Progenitor cell of endocrine pancreas (in vitro differentiated cells): ENCODE measurements at places on chromosomes 5 and 9. TPM values are rescaled to one million over a fixed set of nuclear protein-coding genes. Genes with fewer than 3 reads are reported as not detected.

DNA sequence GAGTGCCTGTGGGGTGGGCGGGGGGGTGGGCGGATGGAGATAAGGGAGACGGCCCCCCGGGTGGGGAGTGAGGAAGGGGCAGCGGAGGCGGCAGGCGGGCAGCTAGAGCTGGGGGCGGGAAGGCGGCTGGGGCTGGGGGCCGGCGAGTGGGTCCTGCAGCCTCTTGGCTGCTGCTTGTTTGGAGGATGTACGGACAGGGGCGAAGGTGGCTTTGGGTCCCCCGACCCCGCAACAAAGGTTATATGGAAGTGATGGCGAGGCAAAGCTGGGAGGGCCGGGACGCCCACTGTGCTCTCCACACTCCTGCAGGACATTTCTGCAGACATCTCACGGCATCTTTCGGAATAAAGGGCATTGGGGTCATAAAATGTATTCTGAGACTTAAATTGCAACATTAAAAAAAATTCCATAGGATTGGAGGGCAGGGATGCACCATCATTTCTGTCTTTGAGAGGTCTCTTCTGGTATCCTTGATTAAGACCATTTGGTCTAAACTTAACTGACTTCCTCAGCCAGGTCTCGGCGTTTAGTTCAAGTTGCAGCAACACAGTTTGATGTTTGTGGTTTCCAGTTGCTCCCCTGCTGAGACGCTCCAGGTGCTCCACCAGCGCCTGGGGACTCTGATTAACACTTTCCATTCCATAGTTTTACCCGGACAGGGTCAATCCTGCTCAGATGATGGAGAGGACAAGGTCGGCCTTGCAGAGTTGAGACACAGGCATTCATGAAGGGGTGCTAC is 101.6 kb upstream of the SSBP2 start:
- DNase-seq: no peak

- DNase-seq: no peak
Observed at GRCh38 chr5:29307478-29307877, 1886.0 kb upstream of the CDH6 start.

DNA sequence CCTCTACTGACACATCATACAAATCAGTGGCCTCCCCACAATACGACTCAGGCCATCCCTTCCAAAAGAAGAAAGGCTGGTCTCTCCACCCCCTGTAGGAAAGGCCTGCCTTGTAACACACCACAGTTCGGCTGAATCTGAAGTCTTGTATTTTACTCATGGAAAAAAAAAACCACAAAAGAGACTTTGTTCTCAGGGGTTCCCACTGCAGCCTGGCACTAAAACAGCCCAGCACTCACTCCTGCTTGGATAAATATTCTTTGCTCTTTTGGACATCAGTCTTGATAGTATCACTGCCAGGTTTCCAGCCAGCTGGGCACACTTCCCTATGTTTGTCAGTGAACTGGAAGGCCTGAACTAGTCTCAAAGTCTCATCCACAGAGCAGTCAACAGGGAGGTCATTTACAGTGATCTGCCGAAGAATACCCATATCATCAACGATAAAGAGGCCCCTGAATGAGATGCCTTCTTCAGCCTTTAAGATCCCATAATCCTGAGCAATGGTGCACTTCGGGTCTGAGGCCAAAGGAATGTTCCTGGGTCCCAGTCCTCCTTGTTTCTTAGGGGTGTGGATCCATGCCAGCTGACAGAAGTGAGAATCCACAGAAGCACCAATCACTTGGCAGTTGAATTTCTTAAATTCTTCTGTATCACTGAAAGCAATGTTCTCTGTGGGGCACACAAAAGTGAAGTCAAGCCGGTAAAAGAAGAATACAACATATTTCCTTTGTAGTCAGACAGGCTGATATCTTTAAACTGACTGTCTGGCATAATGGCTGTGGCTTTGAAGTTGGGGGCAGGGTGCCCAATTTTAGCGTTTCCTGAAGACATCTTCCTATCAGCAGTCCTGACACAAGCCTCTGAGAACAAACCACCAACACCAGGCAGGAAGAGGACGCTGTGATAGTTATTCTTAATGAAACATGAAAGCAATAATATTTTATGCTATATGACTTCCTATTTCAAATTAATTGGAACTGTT is 198.1 kb downstream of the LURAP1L start:
- no peak for DNase-seq

DNA sequence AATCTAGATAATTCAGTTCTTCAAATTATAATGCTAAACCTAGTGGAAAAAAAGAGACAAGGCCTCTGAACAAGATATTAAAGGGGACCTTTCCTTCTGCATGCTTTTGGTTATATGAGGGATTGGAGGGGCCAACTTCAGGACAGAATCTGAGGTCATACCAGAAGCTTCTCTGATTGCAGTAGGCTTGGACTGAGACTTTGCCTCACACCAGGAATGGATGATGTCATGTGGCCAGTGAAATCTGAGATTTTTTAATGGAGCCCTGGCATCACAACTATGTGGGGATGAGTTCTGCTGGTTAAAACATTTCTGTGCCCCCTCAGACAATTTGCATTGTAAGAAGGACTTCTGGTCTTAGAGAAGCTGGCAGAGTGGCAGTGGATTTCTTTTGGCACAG is 88.6 kb downstream of the ANGPTL2 start:
- DNase-seq: no peak

DNA sequence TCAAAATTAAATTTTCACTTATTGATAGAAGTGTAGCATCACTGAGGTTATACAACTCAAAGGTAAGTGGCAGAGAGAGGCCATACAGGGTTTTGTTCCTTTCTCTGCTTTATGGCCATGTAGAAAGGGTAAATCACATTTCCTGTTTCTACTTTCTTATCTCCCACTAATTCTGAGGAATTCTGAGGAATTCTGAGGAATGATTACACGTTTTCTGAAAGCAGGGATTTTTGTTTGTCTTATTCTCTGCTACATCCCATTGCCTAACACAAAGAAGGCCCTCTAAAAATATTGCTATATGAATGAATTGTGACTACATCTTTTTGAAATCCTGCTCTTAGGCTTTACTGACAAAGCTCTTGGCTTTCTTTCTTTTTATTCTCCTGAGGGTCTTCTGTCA is 516.9 kb upstream of the ZNF608 start:
- no peak for DNase-seq

- DNase-seq: no peak
Observed at GRCh38 chr9:129962889-129963703, 79.9 kb downstream of the FNBP1 start.

SPINK1 gene
- total RNA-seq: 3,409 and 3,546 TPM in 2 replicates

DPYSL3 gene
- total RNA-seq: 56.0 and 60.4 TPM in 2 replicates
